ENCODE measurements at places on chromosomes 7 and 10.

DNA sequence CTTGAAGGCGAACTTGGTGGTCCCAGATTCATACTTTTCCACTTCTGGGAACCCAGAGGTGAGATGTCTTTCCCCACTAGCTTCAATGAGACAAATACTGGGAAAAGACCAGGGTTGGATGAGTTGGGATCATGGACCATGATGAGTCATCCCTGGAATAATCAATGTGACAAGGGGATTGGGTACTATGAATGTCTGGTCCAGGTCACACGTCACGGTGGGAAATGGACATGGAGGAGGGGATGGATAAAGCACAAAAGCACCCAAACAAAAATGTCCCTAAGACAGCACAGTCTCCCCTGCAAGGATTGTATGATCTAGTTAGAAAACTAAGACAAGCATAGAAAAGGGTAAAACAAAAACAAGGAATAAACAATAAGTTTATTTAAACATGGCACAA is 12.4 kb upstream of the SORBS1 start:
- DNase-seq, result no peak

DNA sequence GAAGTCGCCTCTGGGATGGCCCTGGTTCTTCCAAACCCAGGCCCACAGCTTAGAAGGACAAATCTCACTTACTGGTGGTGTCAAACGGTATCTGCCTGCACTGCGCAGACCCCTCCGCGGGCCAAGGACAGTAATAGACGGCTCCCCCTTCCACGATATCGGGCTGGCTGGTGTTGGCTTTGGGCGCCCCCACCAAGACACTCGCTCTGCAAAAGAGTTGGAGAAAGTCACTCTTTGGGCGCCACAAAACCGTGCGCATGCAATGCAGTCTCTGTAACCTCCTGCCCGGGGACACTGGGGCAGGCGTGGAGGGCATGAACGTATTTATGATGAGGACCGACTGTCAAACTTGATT is 1.1 kb downstream of the ITGA8 start:
- DNase-seq, result no peak

DNA sequence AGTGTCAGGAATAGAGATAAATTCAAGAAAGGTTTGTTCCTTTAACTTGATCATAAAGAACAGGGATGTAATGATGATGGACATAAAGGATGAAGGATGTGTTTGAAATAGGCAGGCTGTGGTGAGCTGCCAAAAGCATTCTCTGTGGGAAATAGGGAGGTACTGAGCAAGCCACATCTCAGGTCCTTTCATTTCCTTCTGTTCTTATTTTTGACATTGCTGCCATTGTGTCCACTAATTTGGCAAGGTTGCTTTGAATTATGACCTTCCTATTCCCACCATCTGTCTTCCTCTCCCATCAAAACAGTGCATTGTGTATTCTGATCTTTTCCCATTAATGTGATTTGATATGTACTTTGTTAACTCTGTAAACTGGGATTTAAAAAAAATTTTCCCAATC is 9.4 kb downstream of the SCRN1 start:
- no peak for DNase-seq

- no peak for DNase-seq
Measured at GRCh38 chr10:54650547-54650946, 150.5 kb downstream of the PCDH15 start.

GRCh38 chr10:64468219-64468618 is 947.0 kb downstream of the REEP3 start:
- DNase-seq, result no peak

- DNase-seq, result no peak
Measured at GRCh38 chr7:45256309-45256708, 98.7 kb downstream of the RAMP3 start.
